ENCODE measurements at places on chromosomes 11 and 22.
A peak's percentile ranks its signal among the peaks of the same experiment; 100 is the strongest.

DNA sequence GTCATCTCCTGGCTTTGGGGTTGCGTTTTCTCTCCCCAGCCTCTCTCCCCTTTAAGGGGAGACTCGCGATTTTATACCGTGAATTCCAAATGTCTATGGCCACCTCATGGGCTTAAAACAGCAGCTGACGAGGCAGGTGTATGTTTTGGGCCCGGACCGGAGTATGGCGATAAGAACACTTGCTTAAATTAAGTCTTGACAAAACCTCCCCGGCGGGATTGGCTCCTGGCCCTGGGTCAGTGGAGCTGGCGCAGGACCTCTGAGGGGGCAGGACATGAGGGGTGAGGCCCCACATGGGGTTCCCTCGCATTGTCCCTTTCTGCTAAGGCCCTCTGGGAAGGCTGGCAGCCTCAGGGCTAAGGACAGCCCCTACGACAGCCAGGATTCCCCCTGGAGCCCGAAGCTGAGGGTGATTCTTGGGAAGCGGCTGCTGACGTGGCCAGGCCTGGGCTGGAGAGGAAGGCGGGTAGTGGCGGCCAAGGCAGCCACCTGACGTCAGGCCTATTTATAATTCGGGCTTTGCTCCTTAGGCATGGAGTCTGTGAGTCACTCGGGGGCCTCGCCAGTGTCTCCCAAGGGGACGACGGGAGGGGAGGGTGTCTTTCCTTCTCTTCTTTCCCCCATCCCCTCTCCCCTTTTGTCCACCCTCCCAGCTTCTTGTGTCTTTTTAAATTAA, 12.7 kb downstream of the MYO18B start:
- peak; percentile 76 for DNase-seq

DNA sequence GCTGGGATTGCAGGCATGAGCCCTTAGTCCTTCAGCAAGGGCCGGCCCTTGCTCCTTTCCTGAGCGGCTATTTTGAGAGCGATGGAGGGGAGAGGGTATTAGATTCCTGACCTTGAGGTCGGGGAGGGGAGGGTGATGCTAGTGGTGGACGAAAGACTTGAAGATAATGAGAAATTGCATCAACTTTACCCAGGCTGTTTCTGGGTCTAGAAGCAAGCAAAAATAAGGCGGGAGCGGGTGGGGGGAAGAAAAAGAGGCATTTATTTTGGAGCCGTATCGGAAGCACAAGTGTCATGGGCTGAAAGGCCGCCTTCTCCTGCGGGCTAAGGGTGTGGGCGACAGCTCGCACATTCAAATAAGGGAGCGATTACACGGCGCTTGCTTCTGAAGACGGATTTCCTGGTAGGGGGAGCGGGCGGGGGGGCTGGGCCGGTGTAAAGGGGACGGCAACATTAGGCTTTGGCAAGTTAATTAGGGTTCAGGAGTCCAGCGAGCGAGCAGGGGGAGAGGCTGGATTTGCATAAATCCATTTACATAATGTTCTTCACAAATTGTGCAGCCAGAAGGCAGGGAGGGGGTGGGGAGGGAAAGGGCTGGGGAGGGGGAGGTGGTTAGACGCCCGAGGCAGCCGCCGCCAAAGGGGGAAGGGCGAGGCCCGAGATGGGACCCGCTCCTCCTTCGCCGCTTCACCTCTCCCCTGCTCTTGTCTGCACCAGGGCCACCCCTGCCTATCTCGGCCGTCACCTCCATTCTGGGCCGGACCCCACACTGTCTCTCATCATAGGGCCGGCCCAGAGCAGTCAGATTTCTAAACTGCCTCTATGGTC, 245.9 kb downstream of the MIAT start:
- no peak for DNase-seq

DNA sequence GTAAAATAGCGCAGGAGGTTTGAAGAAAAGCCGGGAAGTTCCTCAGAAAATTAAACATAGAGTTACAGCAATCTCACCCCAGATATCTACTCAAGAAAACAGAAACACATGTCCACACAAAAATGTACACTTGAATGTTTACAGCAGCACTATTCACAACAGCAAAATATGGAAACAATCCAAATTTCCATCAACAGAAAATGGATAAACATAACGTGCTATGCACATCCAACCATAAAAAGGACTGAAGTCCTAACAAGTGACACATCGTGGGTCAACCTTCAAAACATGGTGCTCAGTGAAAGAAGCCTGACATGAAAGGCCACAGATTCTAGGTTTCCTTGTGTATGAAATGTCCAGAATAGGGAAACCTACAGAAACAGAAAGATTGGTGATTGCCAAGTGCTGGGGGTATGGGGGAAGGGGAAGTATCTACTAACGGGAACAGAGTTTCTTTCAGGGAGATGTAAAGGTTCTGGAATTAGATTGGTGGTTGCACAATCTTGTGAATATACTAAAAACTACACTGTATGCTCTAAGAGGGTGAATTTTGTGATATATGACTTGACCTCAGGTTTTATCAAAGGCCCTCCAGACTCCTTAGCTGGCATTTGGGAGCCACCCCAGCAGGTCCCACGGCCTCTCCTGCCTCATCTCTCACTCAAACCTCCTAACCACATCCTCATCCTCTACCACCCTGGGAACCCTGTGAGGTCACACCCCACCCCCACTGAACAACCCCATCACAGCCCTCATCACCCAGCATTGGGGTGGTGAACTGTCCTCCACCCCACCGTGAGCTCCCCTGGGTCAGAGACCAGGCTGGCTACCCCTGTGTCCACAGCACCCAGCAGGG, 69.2 kb upstream of the PRR5 start:
- DNase-seq: no peak

GRCh38 chr22:30354644-30355043, 2.0 kb downstream of the SF3A1 start:
- DNase-seq: no peak

DNA sequence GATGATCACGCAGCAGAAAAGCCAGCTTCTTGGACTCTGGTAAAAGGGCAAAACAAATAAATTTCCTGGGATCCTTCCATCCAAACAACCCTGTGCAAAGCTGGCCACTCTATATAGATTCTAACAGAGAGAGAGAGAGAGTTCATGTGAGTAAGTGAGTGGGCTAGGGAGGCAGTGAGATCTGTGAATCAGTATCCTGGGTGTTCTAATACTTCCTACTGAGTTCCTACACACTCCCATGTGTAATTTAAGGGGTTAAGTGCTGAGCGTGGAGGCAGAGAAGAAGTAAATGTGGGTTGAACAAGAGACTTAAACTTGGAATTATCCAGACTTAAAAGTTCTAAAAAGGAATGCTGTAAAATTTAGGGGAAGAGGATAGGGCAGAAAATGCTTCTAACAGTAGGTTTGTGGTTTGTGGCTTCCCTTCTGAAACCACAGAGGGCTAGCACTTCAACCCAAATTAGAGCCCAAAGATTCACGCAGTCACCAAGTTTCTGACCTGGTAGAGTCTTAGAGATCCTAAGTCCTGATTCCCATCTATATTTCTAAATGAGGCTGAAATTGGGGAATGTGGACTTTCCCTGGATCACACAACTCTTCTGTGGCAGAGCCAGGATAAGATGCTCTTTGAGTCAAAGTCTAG, 413.9 kb downstream of the TENM4 start:
- DNase-seq: peak; percentile 77

- no peak for DNase-seq
These were observed 886.4 kb downstream of the BRD1 start for GRCh38 chr22:48941033-48941902.

DNA sequence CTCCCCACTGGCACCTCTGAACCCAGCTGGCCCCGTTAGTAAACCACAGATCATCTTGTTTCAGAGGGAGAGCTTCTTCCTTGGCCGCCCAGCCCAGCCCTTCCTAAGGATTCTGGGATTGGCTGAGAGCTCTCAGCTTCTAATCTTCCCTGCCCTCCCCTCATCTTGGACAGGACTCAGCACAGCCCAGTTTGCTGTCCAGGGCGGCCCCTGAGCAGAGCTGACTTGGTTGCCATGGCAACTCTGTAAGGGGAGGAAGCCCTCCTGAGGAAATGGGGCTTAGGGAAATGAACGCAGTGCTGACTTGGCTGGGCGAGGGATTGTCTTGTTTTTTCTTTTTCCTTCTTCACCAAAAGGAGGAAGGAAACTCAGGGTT, 4.6 kb downstream of the APOL4 start:
- peak; percentile 81 for DNase-seq

GRCh38 chr22:46984751-46985506, 222.5 kb downstream of the TBC1D22A start:
- DNase-seq: peak; percentile 81

GRCh38 chr11:116990811-116991210, 107.4 kb downstream of the SIK3 start:
- no peak for DNase-seq

DNA sequence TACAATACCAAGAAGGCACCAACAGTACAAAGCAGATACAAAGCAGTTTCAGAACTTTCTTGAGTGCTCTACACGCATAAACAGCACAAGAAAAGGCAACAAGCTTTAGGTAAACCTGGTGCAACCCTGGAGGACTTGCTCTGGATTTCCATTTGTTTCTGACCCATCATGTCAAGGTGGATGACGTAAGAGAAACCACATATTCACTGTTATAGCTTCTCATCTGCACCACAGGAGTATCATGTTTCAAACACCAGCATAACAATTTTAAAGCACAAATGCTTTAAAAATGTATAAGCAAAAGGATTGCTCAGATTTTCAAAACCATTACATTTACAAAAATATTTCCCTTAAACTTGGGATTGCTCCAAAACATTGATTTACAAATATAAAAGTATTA, 25.0 kb upstream of the YPEL1 start:
- peak; percentile 83 for DNase-seq

DNA sequence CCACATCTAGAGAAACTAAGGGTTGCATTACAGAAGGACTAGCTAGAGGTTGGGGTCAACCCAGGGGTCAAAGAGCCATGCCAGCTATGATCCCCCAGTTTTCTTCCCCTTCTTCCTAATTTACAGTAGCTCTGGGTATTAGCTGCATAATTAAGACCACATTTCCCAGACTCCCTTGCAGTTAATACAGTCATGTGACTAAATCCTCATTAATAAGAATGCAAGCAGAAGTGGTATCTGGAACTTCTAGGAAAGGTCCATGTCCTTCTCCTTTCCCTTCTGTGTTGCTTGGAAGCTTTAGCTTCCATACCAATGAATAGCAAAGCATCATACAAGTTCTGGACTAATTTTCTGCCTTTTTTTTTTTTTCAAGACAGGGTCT, 19.1 kb upstream of the LMO2 start:
- no peak for DNase-seq

DNA sequence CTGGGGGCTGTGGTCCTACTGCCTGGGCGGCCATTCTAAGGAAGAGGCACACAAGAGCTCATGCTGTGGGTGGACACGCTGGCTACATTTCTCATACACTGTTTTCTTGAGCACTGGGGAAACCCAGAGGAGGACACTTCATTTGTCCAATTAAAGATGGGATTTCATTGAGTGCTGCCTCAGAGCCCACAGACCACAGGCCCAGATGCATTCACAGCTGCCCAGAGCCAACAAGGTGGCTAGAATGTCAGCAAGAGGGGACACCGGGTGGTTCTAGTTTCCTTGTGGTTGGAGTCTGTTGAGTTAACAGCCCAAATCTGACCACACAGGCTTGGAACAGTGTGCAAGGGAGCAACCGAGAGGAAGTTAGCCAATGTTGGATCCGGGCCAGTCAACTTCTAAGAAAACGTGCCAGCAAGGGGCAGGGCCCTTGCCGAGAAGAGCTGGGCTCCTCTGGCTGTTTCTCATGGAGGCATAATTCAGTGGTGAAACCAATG, 35.0 kb upstream of the SORL1 start:
- peak; percentile 94 for DNase-seq

GRCh38 chr11:10456519-10456918, 1.5 kb downstream of the AMPD3 start:
- DNase-seq: no peak

DNA sequence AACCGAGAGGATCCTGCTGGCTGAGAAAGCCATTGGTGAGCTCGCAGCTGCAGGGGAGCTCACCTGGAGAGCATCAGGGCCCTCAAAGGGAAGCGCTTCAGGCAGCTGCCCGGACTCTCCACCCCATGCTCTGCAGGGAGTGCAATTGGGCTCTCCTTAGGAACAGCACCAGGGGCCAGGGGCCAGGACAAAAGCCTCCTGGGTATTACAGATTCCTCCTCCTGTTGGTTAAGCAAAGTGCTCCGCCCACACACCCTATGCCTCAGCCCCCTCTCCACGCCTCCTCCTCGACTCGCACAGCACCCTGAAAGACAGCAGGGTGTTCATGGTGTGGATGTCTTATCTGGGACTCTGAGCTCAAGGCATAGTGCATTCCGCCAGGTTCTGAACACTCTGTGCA, 139.9 kb downstream of the SHANK2 start:
- DNase-seq: no peak

DNA sequence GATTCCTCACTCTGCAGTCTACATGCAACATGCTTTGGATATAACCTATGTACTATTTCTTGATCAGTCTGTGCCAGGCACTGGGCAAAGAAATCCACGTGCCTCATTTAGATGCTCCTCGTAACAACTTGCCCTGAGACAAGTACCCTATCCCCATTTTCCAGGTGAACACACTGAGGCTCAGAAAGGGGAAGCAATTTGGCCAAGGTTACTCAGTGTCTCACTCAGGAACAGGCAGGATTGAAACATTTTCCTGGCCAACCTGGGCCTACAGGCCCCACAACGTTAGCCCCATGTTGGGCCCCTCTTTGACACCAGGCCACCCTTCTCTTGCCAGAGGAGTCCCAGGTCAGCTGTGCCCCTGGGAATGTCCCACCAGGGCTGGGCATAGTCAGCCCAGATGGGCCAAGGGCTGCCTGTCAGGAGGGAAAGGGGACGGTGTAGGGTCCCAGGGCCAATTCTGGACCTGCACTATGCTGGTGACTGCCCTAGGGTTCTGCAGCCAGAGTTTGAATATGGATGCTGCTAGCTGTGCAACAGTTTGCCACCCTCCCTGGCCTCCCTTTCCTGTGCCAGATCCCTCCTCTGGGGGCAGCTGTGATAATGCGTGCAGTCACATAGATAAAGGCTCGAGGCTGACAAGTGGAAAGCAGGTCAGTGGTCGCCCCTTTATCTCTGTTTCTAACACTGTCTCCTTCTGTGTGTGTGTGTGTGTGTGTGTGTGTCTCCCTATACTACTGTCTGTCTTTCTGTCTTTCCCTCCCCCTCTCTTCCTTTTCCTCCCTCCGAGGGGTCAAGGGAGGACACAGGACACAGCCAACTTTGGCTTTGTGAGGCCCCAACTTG, 10.4 kb upstream of the EMID1 start:
- no peak for DNase-seq

DNA sequence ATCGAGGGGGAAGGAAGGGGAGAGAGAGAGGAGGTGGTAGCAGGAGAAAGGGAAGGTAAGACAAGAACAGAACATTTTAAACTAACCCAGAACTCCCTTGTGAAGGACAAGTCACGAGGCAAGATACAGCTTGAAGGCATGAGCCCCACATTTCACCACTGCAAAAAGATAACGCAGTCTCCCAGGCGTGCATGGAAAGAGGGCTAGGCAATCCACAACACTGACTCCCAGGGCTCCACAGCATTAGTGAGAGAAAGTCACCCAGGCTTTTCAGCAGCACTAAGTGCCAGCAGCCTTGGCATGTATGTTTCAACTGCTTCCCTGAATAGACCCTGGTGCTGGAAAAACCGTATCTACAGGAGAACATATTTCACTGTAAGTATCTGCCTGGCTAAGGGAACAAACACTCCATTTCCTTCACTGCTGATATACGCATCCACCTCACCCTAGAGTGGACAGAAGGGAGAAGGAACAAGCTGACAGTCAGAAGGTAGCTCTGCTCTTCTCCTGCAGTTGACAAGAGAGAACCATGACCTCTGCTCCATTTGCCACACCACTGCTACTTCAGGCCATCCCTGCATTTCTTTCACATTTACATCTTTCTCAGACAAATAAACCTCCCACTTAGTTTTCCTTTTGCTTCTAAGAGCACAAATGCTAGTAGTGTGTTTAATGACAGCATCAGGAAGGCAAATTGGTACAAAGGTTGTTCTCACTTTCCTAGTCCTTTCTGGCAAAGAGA, 87.9 kb downstream of the AMBRA1 start:
- DNase-seq: no peak
